ENCODE measurements at places on chromosomes 3 and 15.

GRCh38 chr3:55330756-55331155, 156.3 kb downstream of the WNT5A start:
- no peak for DNase-seq

GRCh38 chr15:25772500-25772899, 90.6 kb downstream of the ATP10A start:
- DNase-seq: no peak

DNA sequence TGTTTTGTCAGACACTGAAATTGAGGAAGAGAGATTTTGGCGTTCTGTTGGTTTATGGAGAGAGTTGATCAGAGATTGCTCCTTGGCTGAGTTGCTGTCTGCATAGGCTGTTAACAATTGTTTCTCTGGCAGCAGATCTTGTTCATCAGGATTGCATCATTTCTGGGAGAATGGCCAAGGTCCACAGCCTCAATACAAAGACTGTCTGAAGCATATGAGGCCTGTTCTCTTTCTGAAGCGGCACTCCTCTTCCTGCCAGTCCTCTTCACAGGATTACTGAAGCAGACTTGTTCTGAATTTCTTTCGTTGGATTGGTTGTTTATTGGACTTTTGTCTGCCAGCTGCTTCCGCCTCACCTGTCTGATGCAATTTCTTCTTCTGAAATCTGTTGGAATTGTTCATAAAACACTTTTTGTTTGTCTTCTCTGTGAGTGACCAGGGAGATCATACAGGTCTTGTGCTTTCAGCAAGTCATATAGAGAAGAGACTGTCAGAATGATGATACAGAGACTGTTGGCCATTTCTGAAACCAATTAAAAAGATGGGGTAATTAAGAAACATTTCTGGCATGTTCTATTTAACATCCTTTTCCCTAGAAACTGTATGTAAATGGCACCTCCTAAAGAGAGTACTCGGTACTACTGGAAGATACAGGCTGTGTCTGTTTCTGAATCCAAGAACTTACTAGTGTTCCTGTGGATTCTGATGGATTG, 25.5 kb downstream of the SETD5 start:
- DNase-seq: peak; percentile 59

GRCh38 chr3:110738531-110738930, 333.1 kb upstream of the NECTIN3 start:
- DNase-seq: no peak

- DNase-seq: no peak
These were observed 42.4 kb downstream of the TIGIT start for GRCh38 chr3:114336122-114336697.

DNA sequence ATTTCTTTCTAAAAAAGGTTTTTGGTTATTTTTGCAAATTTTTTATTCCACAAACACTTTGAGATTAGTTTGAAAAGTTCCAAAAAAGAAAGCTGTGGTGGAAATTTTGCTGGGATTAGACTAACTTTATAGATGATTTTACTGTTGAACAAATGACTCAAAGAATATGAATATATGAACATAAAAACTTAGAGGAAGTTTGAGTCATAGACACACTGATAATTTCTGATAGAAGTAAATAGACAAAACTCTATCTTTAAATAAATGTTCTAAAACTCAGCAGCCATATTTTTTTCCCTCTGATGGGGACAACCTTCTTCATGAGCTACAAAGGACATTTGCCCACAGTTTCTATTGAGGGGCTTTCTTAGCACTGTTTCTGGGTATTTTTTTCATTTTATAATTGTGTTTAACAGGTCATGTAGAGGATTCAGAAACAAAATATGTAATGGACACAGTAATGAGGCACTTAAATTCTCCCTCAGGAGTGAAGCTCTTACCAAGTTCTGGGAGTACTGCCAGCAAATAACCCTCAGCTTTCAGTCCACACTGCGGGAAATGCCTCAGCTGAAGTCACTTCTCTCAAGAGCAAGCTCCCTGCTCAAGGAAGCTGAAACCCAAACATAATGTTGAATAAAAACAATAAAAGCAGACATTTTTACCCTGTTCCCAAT, 157.6 kb downstream of the NFKBIZ start:
- no peak for DNase-seq

- DNase-seq: no peak
These were observed 188.7 kb upstream of the TPM1 start for GRCh38 chr15:62853841-62854225.

DNA sequence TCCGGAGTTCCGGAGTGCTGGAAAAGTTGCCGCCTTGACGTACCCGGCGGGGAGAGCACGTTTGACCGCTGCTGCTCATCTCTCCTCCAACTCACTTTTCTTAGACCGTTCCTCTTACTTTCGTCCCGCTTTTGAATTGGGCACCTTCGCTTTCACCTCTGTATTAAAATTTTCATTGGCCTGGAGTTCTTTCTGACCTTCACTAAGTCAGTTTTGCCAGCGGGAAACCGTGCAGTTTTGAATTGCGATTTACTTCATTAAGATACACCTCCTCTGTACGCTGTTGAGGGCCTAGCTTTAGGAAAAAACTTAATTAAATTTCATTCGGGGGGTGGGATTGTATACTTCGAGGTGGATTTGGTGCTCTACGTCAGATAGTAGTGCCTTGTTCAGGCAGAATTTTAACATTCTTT, 1.3 kb downstream of the GMPS start:
- no peak for DNase-seq

GRCh38 chr3:70614111-70614510, 301.7 kb upstream of the MDFIC2 start:
- no peak for DNase-seq

GRCh38 chr3:14234251-14235002, 55.8 kb downstream of the LSM3 start:
- no peak for DNase-seq

GRCh38 chr3:187833375-187833774, 88.1 kb upstream of the BCL6 start:
- no peak for DNase-seq

DNA sequence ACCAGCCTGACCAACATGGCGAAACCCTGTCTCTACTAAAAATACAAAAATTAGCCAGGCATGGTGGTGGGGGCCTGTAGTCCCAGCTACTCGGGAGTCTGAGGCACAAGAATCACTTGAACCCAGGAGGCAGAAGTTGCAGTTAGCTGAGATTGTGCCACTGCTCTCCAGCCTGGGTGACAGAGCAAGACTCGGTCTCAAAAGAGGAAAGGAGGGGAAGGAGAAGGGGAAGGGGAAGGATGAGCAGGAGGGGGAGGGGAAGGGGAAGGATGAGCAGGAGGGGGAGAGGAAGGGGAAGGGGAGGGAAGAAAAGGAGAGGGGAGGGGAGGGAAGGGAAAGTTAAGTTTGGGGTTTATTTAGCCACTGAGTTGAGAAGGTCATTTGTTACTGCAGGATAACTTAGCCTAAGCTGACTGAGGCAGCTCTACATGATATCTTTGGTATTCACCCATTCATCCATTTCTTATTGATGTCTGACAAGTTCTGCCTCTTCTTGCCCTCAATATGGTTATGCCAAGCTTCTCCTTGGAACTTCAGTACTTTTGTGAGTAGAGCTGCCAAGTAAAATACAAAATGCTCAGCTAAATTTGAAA, 15.9 kb upstream of the ABHD2 start:
- no peak for DNase-seq

GRCh38 chr3:16767006-16767405, 117.7 kb upstream of the PLCL2 start:
- no peak for DNase-seq

- DNase-seq: peak; percentile 48
These were observed 802.6 kb upstream of the ALCAM start for GRCh38 chr3:104564045-104564643.

DNA sequence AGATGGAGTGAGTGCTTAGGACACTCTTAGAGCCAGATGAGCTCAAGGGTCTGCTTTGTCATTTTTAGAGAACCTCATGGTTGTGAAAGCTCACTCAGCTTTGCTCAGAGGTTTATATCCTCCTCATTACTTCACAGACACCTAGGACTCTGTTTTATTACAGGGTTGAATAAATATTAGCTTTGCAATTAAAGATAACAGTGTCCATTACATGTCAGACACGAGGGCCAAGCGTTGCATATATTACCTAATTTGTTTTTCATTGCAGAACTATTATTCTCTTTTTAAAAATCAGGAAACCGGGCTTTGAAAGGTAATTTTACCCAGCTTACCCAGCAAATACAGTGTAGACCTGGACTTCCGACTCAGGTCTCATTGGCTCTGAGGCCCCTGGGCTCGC, 16.1 kb downstream of the MAP6D1 start:
- no peak for DNase-seq

- no peak for DNase-seq
These were observed 12.9 kb downstream of the CYFIP1 start for GRCh38 chr15:22967084-22967770.

GRCh38 chr3:22951910-22952309, 251.2 kb upstream of the UBE2E2 start:
- DNase-seq: no peak

DNA sequence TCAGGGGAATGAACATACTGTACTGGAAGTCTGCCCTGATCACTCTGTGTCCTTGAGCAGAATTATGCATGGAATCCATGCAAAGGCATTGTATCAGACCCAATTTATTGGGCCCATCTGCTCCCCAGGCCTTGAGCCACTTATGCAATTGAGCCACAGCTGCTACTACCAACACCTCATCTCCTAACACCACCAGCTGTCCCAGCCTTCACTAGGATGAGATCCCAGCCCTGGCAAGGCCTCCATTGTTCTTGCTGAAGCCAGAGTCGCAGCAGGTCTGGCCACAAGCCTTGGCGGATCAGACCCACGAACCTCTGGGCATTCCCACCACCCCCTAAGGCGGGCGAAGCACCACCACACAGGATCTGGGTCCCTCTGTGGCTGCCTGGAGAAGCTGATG, 9.2 kb upstream of the NME9 start:
- DNase-seq: no peak

- DNase-seq: no peak
These were observed 15.4 kb downstream of the CCDC54 start for GRCh38 chr3:107392549-107393165.

DNA sequence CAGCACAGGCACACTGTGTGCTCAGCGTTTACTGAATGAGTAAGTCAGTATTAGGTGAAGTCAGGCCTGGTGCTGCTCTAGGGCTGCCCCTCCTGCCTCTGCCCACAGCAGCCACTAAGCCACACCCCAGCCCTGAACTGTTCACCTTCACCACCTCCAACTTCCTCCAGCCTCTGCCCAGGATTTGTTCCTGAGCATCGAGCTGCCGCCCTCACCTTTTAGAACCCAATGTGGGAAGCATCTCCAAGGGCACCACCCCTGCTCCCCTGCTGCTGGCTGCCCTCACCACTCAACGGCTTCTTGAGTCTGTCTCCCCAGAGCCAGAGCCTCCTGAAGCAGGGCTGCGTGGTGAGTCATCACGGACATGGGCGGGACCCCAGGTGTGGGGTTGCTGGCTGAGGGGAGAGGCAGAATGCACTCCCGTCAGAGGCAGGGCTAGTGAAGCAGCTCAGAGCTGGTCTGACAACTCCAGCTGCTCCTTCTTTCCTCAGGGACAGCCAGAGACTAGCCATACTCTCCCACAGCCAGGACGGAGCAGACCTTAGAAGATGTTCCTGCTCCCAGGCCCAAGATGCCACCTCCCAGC, 5.8 kb downstream of the HYAL2 start:
- no peak for DNase-seq

GRCh38 chr3:165549037-165549436, 288.2 kb downstream of the BCHE start:
- no peak for DNase-seq

GRCh38 chr3:48013288-48013980, 2.8 kb downstream of the MAP4 start:
- DNase-seq: no peak

GRCh38 chr15:68795298-68795848, 25.3 kb downstream of the ANP32A start:
- DNase-seq: no peak

- DNase-seq: no peak
These were observed 62.1 kb downstream of the CYFIP1 start for GRCh38 chr15:22918056-22918455.

DNA sequence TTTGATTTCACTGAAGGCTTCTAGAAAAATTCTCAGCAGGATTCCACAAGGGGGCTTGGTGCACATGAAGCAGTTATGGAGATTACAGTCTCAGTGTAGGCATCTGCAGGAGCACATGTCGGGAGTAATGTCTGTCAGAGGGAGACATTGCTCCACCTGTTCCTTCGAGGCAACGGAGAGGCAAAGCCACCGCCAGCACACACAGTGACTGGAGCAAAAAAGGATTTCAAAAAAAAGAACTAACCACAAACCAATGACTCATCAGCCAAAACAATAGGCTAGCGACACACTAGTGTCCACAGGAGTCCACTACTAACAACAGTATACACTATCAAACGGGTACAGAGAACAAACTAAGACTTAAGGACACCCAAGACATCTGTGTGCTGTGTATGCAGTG, 68.9 kb downstream of the NPTN start:
- no peak for DNase-seq

DNA sequence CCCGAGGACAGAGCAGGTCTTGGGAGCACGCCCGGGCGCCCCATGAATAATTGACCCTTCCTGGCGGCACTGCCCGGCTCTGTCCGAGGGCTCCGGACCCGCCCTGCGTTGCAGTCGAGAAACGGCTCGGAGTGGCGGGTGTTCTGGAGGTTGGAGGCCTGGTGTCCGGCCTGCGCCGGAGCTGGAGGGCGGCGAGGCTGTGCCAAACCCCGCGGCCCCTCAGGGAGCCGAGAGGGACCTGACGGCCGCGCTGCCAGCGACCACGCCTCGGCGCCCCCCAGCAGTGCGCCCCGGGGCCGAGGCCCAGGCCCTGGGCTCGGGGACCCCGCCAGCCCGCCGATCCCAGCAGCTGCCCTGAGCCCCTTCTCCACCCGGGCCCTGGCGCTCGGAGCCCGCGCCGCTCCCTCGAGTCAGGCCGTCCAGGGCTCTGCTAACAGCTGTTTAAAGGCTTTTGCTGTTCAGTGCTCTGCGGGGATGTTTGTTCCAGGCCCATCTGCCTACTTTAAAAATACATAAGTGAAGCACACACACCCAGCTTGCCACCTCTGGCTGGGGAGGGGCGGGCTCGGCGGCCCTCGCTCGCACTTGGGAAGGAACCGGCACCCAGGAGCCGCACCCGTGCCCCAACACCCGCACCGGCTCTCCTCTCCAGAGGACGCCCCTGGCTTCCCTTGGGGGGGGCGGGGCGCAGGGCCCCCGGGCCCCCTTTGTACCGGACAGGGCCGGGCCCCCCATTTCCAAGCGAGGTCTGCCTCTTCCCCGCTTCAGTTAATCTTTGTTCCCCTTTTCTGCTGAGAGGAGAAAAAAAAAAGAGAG, 730 bp upstream of the ZNF710 start:
- DNase-seq: no peak

- DNase-seq: no peak
These were observed 246.7 kb upstream of the CBLB start for GRCh38 chr3:106115557-106115956.

DNA sequence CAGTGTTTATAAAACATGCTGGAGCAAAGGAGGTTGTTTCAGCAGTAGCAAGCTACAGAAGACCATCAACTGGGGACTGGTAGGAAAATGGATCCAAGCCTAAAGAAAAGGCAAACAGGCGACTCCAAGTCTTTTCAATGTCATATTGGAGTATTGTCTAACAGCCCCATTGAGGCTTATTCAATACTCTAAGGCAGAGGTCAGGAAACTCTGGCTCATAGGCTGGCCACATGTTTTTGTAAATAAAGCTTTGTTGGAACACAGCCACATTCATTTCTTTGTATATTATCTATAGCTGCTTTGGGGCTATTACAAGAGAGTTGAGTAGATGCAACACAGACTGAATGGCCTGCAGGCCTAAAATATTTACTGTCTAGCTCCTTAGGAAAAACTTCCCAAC, 77.5 kb downstream of the RPL22L1 start:
- no peak for DNase-seq

GRCh38 chr15:83248151-83249029, 36.1 kb downstream of the BNC1 start:
- no peak for DNase-seq

All from omental fat pad (tissue), 4 donors.